ENCODE measurements at places on chromosomes 2 and 18.

- peak; percentile 26 for DNase-seq
Observed at GRCh38 chr2:88765154-88765888, 73.8 kb downstream of the RPIA start.

DNA sequence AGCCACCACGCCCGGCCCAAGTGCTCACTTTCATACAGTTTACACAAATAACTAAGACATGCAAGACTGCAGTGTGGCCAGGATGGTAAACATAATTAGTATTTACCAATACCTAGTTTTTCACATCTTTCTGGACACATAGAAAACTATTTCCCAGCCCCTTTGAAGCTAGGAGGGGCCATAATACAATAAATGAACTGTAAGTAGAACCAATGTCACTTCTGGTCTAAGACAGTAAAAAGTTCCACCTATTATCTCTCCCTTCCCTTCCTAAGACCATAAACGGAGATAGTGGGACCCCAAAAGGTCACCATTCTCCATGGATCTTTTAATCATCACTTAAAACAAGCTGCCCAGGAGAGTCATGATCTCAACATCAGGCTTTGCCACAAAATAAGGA lies 51.0 kb downstream of the NBAS start:
- no peak for DNase-seq

DNA sequence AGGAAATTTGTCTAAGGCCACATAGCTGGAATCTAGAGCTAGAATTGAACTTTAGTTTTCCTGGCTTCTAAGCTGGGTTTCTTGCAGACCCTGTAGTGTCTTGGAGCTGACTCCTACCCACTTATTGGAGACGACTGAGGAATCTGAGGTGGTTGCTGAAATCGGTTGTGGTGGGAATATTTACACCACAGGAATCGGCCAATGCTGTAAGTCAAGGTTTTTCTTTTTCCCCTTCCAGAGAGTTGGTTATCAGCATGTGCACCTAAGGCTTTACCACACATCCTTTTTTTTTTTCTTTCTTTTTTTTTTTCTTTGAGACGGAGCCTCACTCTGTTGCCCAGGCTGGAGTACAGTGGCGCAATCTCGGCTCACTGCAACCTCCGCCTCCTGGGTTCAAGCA lies 9.4 kb downstream of the CABLES1 start:
- no peak for DNase-seq

DNA sequence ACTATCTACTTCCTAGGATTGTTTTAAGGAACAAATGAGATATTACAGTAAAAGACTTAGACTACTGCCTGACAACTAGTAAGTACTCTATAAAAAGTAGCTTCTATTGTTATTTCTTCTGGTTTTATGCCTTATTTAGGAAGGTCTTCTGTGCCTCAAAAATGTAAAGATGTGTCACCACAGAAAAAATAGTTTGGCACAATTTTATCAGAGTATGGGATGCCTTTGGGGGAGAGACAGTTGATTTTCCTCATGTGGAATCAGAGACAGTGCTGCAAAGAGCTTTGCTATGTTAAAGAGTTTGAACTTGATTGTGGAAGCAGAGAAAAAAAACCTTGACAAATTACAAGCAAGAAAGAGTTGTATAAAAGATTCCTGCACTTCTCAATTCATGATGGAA lies 98.4 kb downstream of the EHBP1 start:
- no peak for DNase-seq

GRCh38 chr2:168210216-168210894 lies 37.0 kb downstream of the STK39 start:
- DNase-seq: no peak

- no peak for DNase-seq
Observed at GRCh38 chr2:63569740-63570139, 18.5 kb downstream of the WDPCP start.

- DNase-seq: no peak
Observed at GRCh38 chr2:129710670-129711495, 268.6 kb upstream of the RAB6C start.

DNA sequence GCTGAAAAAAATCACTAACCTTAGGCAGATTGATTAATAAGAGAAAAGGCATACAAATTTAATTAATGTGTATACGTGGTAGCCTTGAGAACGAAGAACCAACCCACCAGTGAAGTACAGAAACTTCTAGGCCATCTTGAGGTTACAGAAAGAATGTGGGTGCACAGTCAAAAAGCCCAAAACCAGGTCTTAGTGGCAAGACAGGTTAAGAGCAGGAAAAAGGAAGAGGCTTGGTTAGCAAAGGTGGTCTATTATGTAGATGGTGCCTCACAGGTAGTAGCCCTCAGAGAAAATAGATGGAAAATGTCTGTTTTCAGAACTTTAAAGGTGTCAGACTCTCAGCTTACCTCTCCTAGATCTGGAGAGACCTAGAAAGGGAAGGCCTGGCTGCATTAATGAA lies 22.0 kb upstream of the SLC35G4 start:
- no peak for DNase-seq

DNA sequence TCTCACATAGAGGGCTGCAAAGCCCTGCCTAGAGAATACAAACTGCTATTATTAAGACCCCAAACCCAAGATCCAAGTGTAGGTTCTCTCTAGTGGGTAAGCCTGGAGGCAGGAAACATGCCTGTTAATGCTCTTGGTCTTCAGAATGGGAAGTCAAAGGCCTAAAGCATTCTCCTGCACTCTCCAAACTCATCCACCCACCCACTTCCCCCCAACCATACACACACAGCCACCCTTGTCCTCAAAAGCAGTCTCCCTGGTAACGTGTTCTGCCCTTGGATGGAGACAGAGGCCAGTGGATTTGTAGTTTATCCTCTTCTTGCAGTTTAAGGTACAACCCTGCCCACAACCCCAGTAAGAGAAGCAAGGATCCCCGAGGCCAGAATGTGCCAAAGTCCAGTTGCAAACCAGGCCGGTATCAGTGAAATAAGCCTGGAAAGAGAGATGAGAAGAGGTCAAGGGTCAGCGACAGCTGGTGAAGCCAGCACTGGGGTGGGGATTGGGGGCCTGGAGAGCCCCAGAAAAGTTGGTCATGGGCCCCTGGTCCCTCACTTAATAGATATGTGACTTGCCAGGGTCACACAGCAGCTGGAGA lies 23.0 kb downstream of the TMEM247 start:
- no peak for DNase-seq

- no peak for DNase-seq
Observed at GRCh38 chr2:207928079-207928478, 97.2 kb downstream of the PLEKHM3 start.

DNA sequence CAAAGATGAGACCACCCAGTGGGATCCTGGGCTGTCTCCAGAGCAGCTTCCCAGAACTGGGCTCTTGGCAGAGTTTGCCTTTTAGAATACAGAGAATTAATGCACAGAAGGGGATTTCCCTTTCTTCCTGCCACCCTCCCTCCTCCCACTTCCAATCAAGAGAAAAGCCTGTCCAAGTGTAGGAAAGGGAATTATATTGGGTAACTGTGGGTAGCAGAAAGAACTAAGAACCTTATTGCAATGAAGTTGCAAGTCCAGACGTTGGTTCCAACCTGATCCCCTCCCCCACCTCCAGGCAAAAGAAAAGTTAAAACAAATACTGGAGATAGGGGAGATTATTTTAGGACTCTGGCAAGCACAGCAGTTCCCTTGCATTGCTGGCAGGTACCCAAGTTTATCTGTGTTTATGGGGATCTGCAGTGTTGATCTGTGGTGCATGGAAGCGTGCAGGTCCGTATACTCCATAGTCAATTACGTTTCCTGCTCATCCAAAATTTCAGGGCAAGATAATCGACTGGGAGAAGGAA lies 114.3 kb downstream of the PRKCE start:
- peak; percentile 65 for DNase-seq
